ENCODE measurements at places on chromosomes 5 and 9.
A peak's percentile ranks its signal among the peaks of the same experiment; 100 is the strongest.

- DNase-seq = no peak
Observed at GRCh38 chr9:84686068-84686467, 16.5 kb downstream of the NTRK2 start.

DNA sequence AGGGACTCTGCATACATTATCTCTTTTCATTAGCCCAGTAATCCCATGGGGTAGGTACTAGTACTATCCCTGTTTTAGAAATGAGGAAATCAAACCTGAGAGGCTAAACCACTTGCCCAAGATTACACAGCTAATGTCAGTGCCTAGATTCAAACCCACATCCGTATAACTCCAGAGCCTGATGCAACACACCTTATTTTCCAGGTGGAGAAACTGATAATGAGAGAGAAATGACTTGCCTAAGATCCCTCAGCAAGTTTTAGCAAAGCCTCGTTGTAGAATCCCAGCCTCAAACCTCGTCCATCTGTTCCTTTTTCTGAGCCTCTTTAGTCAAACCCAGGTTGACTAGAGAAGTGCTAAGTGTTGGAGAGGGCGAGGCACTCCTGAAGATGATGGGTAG is 1.1 kb upstream of the ADAM19 start:
- no peak for DNase-seq

DNA sequence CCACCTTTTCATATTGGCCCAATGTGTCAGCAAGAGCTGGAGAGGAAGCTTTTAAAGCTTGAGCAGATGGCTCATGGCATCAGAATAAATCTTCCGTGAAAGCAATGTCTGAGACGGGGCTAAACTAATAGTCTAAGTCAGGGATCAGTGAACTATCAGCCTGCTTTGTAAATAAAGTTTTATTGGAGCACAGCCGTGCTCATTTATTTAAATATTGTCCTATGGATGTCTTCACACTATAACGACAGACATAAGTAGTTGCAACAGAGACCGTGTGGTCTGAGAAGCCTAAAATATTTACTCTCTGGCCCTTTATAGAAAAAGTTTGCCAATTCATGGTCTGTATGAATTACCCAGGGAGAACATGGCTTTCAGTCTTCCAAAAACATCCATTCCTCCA is 85.6 kb upstream of the SLC44A1 start:
- no peak for DNase-seq

GRCh38 chr5:129904102-129904666 is at the start of gene CHSY3:
CHSY3 (plus strand) TSS chr5:129904465.
- peak; percentile 5 for DNase-seq

- DNase-seq = no peak
Observed at GRCh38 chr5:76546497-76547102, 76.6 kb downstream of the F2RL2 start.

GRCh38 chr9:103899866-103900265 is 194.2 kb upstream of the SMC2 start:
- no peak for DNase-seq

DNA sequence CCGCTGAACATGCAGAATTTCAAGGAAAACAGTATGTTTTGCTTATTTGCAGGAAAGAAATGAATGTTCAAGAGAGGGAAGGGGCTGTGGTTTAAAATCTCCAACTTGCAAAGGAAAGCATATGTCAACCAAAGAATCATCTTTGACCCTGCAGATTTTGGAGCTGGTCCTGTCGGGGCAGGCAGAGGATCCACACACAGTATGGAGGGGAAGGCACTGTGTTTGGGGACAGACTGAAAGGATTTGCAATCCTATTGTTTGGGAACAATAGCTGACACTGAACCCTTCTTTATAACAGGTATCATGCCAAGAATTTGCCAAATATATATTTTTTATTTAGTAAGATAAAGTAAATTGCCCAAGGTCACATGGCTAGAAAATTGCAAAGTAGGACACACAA is 121.4 kb upstream of the ZNF618 start:
- DNase-seq = no peak

GRCh38 chr5:107320846-107321245 is 349.9 kb downstream of the EFNA5 start:
- DNase-seq = no peak

GRCh38 chr5:101877451-101877850 is 418.6 kb downstream of the SLCO4C1 start:
- no peak for DNase-seq

DNA sequence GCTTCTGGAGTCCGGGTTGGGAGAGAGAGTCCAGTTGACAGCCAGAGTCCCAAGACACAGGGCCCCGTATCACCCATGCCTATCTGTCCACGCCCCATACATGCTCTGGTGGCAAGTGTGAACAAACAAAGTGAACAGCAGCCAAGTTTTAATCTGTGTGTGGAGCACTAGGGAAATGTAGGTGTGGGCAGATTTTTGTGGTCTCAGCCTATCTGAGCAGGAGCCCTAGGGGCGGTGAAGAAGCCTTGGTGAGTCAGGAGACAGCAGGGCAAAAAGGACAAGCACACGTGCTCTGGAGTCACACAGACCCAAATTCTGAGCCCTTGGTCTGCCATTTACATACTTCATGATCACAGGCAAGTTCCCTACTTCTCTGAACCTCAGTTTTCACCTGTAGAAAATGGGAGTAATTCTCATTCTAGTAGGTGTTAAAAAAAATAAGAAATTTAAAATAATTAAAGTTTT is 23.2 kb downstream of the EGR1 start:
- DNase-seq = no peak

DNA sequence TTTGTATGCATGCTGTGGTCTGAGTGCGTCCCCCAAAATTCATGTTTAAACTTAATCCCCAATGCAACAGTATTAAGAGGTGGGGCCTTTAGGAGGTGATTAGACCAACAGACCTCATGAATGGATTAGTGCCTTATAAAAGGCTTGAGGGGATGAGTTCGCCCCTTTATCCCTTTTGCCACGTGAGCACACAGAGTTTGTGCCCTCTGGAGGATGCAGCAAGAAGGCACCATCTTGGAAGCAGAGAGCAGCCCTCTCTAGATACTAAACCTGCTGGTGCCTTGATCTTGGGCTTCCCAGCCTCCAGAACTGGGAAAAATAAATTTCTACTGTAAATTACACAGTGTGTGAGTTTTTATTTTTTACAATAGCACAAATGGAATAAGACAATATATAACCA is 177.1 kb upstream of the SPRY4 start:
- no peak for DNase-seq

- no peak for DNase-seq
Observed at GRCh38 chr5:1040571-1040970, 32.0 kb downstream of the NKD2 start.

DNA sequence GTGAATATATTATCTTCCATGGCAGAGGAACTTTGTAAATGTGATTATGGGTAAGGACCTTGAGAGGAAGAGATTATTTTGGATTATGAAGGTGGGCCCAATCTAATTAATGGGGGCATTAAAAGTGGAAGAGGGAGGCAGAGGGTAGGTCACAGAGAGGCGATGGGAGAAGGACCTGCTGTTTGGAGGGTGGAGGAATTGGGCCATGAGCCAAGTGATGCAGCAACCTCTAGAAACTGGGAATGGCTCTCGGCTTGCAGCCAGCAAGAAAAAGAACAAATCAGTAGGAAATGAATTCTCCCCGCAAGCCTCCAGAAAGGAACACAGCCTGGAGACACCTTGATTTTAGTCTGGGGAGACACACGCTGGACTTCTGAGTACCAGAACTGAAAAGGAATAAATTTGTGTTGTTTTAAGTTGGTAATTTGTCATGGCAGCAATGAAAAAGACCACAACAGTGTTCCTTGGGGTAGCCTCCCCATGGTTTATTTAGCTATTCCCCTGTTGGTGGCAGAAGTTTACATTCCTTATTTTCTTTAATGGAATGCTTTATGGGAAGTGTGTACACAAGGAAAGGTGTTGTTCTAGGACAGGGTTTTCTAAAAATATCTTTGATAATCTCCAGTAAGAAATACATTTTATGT is 103.6 kb downstream of the HSPA4 start:
- DNase-seq = no peak

DNA sequence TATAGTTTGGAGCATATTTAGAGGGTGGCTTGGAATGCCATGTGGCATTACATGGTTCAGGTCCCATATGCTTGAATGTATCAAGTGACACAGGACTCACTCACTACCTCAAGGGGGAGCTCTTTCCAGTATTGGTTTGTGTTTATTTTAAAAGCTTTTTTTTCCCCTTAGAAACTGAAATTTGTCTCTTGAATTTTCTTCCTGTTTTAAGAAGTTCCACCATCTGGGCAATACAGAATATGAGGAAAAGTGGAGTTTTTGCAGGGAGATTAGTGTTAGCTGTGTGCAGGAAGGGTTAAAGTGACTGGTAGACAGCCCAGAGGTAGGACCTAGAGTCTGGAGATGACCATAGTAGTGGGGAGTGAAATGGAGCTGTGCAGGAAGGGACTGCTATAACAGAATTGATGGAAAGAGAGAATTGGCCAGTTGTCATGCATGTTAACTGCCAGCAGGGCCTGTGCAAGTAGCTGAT is 36.6 kb downstream of the CTNNA1 start:
- DNase-seq = no peak

GRCh38 chr5:176151281-176151680 is 86.9 kb upstream of the SIMC1 start:
- DNase-seq = no peak

GRCh38 chr9:113851873-113852272 is 24.2 kb upstream of the ZNF618 start:
- DNase-seq = no peak

DNA sequence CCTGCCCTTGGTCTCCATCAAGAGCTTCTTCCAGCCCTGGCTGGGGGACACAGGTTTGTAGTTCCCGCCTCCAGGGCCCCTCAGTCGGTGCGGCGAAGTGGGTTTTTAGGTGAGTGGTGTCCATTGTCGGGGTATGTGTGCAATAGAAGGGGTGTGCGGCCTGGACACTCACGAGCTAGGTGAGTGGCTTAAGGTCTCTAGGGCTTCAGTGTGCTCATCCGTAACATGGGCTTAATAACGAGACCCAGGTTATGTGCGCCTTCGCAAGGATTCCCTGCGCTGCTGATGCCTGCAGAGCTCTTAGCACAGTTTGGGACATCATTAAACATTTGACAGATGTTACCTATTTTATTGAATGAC is 656 bp downstream of the CEP78 start:
- DNase-seq = no peak

GRCh38 chr5:52853650-52854049 is 65.9 kb downstream of the ITGA1 start:
- DNase-seq = no peak

GRCh38 chr5:87400305-87400899 is 12.3 kb downstream of the CCNH start:
- no peak for DNase-seq

All from activated CD8-positive, alpha-beta memory T cell treated with anti-CD3 and anti-CD28 coated beads for 1 hour (primary cell).